Thyroid gland (tissue), 4 donors: ENCODE measurements at places on chromosomes 6 and 20.

- no peak for DNase-seq
These were observed 22.4 kb downstream of the SASH1 start for GRCh38 chr6:148365041-148365440.

DNA sequence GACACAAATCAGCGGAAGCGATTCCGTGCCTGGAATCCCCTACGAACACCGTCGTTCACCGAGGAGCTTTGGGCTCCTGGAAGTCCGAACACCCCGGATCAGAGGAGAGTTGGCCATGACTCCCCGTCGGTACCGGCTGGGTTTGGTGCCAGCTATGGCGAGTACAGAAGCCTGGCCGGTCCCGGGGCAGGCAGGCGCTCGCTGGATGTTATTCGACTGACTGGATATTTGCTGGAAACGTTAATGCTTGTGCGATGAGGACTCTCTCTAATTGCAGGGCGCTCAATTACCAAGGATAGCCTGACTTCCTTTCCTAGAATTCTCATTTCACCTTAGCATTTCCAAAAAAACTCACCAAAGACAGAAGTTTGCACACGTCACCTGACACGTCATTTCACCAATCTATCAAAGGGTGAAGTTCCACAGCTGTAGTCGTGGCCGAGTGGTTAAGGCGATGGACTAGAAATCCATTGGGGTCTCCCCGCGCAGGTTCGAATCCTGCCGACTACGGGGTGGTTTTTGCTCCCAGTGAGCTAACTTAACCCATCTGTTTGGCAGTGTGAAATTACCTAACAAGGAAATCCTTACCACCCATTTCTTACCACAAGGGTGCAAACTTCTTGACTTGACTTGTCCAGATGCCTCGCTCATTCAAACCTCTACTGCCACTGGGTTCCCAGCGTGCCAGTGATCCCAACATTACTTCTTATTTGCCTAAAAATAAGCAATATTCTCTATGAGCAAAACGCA lies 22.7 kb upstream of the ZNF184 start:
- DNase-seq: peak; percentile 25

DNA sequence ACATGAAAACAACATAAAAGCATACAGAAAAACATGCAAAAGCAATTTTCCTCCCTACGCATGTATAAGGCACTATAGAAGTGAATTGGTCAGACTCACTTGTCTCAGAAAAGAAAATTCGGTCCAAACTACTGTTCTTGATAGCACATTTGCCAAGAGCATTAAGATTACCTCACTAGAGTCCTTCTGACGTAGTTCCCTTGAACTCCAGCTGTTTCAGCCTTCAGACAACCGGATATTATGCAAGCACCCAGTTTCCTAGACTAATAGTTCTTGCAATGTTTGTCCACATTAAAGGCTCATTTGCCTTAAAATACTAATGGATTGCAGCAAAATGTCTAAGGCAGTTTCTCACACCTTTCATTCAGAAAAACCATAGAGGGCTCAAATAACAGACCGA lies 2.5 kb upstream of the CASS4 start:
- no peak for DNase-seq

- DNase-seq: no peak
These were observed 31.7 kb downstream of the MAP3K4 start for GRCh38 chr6:161023316-161023715.

- DNase-seq: peak; percentile 5
These were observed 413.7 kb upstream of the SULF2 start for GRCh38 chr20:48198929-48199451.

DNA sequence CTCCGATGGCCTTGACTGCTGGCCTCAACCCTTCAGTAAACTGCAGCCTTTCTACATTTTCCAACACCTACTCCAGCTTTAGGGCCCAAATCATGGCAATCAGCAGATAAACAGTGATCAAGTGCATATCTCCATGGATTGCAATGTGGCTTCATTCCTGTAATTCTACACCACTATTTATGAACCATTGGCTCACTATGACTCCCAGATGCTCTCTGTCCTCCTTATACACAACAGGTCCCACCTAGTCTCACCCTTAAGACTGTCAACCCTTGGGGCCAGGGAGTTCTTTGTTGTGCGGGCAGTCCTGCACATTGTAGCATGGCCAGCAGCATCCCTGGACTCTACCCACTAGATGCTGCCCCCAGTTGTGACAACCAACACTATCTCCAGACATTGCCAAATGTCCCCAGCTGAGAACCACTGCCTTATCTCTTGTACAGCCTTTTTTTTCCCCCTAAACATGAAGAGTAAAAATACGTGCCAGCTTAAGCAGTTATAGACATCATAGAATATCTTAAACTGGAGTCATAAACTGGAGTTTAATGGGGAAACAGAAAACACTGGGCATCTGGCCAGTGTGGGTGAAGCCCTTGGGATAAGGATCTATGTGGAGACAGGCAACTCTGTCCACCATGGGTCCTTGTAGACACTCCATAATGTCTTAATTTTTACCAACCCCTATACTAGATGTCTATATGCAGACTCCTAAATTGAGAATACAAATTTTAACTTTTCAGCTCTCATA lies 21.1 kb downstream of the MRPL14 start:
- no peak for DNase-seq
